ENCODE measurements at places on chromosomes 3 and 15.

DNA sequence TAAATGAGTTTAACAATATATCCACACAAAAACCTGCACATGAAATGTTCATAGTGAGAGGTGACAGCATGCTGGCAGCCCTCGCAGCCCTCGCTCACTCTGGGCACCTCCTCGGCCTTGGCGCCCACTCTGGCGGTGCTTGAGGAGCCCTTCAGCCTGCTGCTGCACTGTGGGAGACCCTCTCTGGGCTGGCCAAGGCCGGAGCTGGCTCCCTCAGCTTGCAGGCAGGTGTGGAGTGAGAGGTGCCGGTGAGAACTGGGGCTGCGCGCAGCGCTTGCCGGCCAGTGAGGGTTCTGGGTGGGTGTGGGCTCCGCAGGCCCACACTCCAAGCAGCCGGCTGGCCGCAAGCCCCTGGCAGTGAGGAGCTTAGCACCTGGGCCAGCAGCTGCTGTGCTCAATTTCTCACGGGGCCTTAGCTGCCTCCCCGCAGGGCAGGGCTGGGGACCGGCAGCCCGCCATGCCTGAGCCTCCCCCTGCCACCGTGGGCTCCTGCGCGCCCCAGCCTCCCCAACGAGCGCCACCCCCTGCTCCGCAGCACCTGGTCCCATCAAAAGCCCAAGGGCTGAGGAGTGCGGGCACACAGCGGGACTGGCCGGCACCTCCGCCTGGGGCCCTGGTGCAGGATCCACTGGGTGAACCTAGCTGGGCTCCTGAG is 3.4 kb downstream of the CCDC13 start:
- no peak for DNase-seq

- no peak for DNase-seq
Observed at GRCh38 chr3:181486141-181486885, 225.4 kb upstream of the SOX2 start.

- DNase-seq = no peak
Observed at GRCh38 chr3:146169891-146170290, 8.9 kb upstream of the PLOD2 start.

GRCh38 chr3:169104972-169105371 is 558.5 kb downstream of the MECOM start:
- no peak for DNase-seq

DNA sequence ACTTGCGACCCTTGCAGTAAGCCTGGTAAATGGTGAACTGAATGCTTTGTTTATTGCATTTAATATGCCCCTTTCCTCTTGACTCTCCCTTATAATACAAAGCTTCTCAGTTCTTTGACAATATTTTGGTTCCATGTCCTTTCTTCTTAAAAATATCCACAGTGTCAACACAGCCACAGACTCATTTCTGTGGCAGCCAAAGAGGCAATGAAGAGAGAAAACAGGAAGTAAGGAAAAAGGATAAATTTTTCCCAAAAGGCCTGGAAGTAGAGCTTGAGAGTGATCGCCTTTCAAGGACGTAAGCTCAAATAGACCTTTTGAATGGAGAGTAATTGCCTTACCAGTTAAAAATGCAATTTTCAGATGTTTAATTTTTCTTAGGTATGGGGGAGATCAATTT is 59.4 kb downstream of the PEX5L start:
- no peak for DNase-seq

Measured in germinal center (tissue), 1 donor.